ENCODE measurements at places on chromosomes 1 and 21. TPM values are rescaled to one million over a fixed set of nuclear protein-coding genes. Genes with fewer than 3 reads are reported as not detected.
A peak's percentile ranks its signal among the peaks of the same experiment; 100 is the strongest.

GRCh38 chr1:53622531-53622930 is 116.4 kb downstream of the GLIS1 start:
- H3K4me3 ChIP-seq = no peak overlapping the region
- H3K36me3 ChIP-seq = no peaks in the 10 kb centered on the region
- H3K27me3 ChIP-seq = peaks cover 16% of the 10 kb centered on the region
- no peak for DNase-seq

GRCh38 chr1:23909412-23909811 is 3.8 kb downstream of the CNR2 start:
- DNase-seq = no peak
- H3K4me1 ChIP-seq = peaks cover 68% of the 10 kb centered on the region
- H3K4me3 ChIP-seq = peak overlapping the region; percentile 74
- no peaks in the 10 kb centered on the region for H3K27me3 ChIP-seq

Gene TRIM63
- total RNA-seq = not detected

Gene SHE
- not detected for total RNA-seq
